ENCODE measurements at places on chromosomes 1 and 21.

DNA sequence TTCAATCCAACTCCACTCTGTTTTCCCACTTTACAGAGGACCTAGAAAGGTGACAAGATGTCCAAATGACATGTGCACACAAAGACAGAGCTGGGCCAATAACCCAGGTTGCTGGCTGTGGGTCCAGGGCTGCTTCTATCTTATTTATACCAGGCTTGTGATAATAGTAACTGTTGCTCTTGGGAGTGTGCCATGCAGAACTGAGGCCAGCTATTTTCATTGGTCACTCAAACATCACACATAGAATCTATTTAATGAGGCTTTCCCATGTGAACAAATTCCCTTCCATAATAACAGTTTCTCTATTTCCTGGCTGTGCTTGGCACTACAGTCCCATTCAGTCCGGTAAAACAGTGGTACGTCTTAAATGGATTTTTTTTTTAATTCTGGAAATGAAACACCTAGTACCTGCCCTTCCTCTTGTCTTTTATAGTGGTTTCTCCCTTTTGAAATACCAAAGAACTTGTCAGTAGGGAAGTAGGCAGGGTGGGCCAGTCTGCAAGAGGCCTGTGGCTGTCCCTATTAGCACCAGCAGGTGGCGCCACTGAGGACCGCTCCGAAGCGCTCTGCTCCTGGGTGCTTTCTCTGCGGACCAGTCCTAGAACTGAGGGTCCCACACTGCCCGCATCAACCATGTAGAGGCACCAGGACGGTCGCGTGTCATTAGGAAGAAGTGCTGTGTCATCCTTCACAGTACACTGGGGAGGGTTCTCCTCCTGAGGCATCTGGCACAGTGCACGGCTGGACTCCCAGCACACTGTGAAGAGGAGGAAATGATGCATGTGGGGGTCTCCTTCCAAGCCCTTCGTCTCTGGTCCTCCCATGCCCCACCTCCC is 52.1 kb downstream of the GPR161 start:
- no peak for DNase-seq

GRCh38 chr1:81287411-81288080 is 513.2 kb upstream of the ADGRL2 start:
- no peak for DNase-seq

- no peak for DNase-seq
Measured at GRCh38 chr1:19068639-19069276, 112.3 kb upstream of the IFFO2 start.

DNA sequence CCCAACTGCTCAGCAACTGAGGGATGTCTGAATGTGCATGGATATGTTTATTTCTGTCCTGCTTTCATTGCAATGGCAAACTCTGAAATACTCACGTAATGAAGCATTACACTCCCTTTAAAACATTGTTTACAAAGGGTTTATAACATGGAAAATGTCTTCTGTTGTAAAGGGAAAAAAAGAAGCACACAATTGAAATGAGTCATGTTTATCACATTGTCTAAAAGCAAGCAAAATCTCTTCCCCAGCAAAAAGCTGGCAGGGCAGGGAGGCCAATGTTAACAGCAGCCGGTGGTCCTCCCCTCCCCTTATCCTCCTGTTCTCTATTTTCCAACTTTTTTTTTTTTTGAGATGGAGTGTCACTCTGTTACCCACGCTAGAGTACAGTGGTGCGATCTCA is 3.9 kb upstream of the EFNA1 start:
- no peak for DNase-seq

DNA sequence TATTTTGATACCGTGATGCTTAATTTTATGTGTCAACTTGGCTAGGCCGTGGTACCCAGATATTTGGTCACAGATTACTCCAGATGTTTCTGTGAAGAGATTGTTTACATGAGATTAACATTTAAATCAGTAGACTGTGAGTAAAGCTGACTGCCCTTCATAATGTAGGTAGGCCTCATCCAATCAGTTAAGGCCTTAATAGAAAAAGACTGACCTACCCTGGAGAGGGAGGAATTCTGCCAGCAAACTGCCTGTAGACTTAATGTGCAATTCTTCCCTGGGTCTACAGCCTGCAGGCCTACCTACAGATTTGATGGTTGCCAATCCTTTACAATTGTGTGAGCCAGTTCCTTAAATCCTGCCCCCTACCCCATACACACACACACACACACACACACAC is 4.3 kb downstream of the SETSIP start:
- no peak for DNase-seq

- DNase-seq: no peak
Measured at GRCh38 chr1:1470626-1471388, 758 bp upstream of the ATAD3B start.

DNA sequence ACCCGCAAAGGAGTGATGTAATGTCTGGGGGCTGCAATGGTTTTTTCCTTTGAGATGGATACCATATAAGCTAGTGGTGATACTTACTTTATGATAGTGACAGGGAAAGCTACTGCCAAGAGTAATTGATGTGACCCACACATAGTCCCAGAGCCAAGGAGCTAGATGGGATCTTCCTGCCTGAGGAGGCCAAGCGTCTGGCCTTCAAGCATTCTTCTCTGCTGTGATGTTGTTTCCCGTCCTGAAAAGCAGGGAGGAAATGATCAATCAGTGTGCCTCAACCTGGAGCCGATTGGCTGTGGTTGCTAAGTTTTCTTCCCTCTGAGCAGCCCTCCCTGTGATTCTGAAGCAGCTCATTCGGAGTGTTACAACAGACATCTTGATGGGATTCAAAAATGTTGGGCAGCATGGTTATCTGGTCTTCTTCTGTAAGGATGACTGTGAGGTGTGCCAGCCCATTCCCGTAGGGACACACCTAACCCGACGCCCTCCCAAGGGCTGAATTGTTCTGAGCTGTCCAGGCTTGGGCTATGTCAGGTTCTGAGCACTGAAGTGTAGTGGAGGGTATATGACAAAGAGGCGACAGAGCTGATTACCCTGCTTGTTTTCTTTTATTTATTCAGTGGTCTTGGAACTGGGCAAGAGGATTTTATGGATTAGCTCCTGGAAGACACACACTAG is 56.7 kb downstream of the UCK2 start:
- DNase-seq: no peak

GRCh38 chr1:58033311-58033710 is 513.2 kb downstream of the OMA1 start:
- no peak for DNase-seq

Data from mesothelial cell of epicardium (in vitro differentiated cells).